ENCODE measurements at places on chromosomes 3 and 15. TPM values are rescaled to one million over a fixed set of nuclear protein-coding genes. Genes with fewer than 3 reads are reported as not detected.

- H3K27ac ChIP-seq = no peak overlapping the region
- H3K4me3 ChIP-seq = no peak overlapping the region
Measured at GRCh38 chr3:106452096-106452495, 583.3 kb upstream of the CBLB start.

- no peaks in the 10 kb centered on the region for H3K27me3 ChIP-seq
- no peaks in the 10 kb centered on the region for H3K36me3 ChIP-seq
- H3K4me3 ChIP-seq = no peak overlapping the region
- no peak overlapping the region for H3K27ac ChIP-seq
Measured at GRCh38 chr15:61195116-61196002, 33.7 kb downstream of the RORA start.

GRCh38 chr3:186693843-186694242 lies 23.3 kb upstream of the KNG1 start:
- no peak overlapping the region for H3K27ac ChIP-seq
- no peaks in the 10 kb centered on the region for H3K27me3 ChIP-seq
- no peaks in the 10 kb centered on the region for H3K4me1 ChIP-seq
- no peaks in the 10 kb centered on the region for H3K36me3 ChIP-seq
- H3K4me3 ChIP-seq = no peak overlapping the region

GRCh38 chr3:127784865-127785710 lies 37.2 kb downstream of the MGLL start:
- no peak overlapping the region for H3K4me3 ChIP-seq
- peak; percentile 71 for DNase-seq
- H3K27me3 ChIP-seq = no peaks in the 10 kb centered on the region
- peak overlapping the region; percentile 93 for H3K27ac ChIP-seq
- no peaks in the 10 kb centered on the region for H3K36me3 ChIP-seq

DNA sequence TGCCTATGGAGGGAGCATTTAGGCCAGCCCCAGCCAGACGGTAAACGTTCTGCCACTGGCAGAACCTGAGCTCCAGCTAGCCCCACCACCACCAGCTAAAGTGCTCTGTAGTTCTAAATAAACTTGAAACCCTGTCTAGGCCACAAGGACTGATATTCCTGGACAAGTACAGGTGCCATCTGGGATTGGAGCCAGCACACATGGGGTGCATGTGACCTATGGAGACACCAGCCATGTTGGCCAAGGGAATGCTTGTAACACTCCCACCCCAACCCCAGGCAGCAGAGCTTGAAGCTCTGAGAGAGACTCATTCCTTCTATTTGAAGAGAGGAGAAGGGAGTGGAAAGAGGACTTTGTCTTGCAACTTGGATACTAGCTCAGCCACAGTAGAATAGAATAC lies 284.5 kb upstream of the DCBLD2 start:
- no peak for DNase-seq
- no peaks in the 10 kb centered on the region for H3K27me3 ChIP-seq
- H3K27ac ChIP-seq = no peak overlapping the region
- H3K4me3 ChIP-seq = no peak overlapping the region
- no peaks in the 10 kb centered on the region for H3K36me3 ChIP-seq
- H3K4me1 ChIP-seq = no peaks in the 10 kb centered on the region

GRCh38 chr3:45691842-45692241 lies 2.6 kb downstream of the SACM1L start:
- peaks cover 55% of the 10 kb centered on the region for H3K4me1 ChIP-seq
- no peak overlapping the region for H3K4me3 ChIP-seq
- no peak for DNase-seq
- H3K27ac ChIP-seq = no peak overlapping the region
- H3K27me3 ChIP-seq = no peaks in the 10 kb centered on the region

- H3K4me1 ChIP-seq = peaks cover 26% of the 10 kb centered on the region
- H3K36me3 ChIP-seq = no peaks in the 10 kb centered on the region
- no peak overlapping the region for H3K4me3 ChIP-seq
- DNase-seq = no peak
Measured at GRCh38 chr15:52016316-52016715, 2.7 kb upstream of the MAPK6 start.

DNA sequence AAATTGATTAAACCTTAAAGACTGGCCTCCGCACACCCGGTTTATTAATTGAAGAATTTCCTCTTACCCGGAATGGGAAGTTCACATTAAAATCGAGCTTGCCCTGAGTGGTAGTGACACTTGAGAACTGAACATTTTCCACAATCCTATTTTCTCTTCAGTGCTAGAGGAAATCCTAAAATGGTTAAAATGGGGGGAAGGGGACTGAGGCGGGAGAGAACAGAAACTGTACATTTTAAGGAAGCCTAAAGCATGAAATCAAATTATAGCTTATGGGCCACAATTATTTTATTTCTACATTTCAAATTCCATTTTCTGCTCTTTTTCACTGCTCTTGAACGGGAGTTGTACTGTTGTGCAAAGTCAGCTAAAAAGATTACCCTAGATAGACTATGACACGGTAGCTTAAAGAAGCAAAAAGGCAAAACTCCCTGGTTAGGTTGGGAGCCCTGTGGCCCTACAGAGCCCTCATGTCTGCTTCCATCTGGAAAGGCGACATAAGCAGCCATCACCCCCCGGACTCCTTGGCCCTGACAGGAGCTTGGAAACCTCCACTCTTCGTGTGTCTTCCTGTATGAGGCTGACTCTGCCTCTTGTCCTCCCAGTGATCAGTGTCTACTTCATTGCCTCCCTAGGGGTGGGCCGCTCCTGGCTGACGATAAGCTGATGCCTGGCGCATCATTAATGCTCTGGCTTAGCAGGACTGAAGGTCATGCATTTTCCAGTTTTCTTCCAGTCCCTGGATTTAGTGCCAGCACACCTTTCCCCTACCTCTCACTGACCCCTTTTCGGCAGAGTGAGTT lies 79.3 kb downstream of the EEFSEC start:
- no peak overlapping the region for H3K4me3 ChIP-seq
- no peaks in the 10 kb centered on the region for H3K27me3 ChIP-seq
- peaks cover 27% of the 10 kb centered on the region for H3K4me1 ChIP-seq
- no peak for DNase-seq

GRCh38 chr15:67564968-67565345 lies 22.5 kb downstream of the MAP2K5 start:
- H3K4me3 ChIP-seq = no peak overlapping the region
- DNase-seq = no peak
- peaks cover 2% of the 10 kb centered on the region for H3K36me3 ChIP-seq
- H3K27me3 ChIP-seq = no peaks in the 10 kb centered on the region

DNA sequence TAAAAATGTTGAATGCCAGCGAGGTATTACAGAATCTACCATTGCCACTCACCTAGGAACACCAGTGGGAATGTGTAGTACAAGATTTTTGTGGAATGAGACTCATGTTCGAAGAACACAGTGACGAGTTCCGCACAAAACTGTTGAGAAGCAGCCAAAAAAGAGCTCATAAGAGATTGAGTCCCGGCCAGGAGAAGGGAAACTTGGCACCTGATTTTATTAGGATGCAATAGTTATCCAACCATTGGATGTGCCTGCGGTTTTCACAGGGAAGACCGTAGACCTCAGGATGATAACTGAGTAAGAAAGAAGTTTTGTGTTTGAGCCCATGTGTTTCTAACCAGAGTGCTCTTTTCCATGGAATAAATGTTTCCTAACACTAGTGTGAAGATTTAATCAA lies 88.9 kb downstream of the PTPRG start:
- DNase-seq = peak; percentile 93
- H3K27me3 ChIP-seq = no peaks in the 10 kb centered on the region
- no peak overlapping the region for H3K4me3 ChIP-seq
- peak overlapping the region; percentile 86 for H3K27ac ChIP-seq
- no peaks in the 10 kb centered on the region for H3K4me1 ChIP-seq
- H3K36me3 ChIP-seq = no peaks in the 10 kb centered on the region

- no peaks in the 10 kb centered on the region for H3K27me3 ChIP-seq
- H3K36me3 ChIP-seq = no peaks in the 10 kb centered on the region
- H3K27ac ChIP-seq = peak overlapping the region; percentile 95
- DNase-seq = no peak
Measured at GRCh38 chr15:73986055-73986775, 5.9 kb downstream of the STOML1 start.

GRCh38 chr3:46539443-46540005 lies 26.6 kb downstream of the LRRC2 start:
- H3K4me3 ChIP-seq = no peak overlapping the region
- no peak for DNase-seq
- H3K27ac ChIP-seq = no peak overlapping the region
- H3K4me1 ChIP-seq = no peaks in the 10 kb centered on the region
- H3K27me3 ChIP-seq = no peaks in the 10 kb centered on the region

DNA sequence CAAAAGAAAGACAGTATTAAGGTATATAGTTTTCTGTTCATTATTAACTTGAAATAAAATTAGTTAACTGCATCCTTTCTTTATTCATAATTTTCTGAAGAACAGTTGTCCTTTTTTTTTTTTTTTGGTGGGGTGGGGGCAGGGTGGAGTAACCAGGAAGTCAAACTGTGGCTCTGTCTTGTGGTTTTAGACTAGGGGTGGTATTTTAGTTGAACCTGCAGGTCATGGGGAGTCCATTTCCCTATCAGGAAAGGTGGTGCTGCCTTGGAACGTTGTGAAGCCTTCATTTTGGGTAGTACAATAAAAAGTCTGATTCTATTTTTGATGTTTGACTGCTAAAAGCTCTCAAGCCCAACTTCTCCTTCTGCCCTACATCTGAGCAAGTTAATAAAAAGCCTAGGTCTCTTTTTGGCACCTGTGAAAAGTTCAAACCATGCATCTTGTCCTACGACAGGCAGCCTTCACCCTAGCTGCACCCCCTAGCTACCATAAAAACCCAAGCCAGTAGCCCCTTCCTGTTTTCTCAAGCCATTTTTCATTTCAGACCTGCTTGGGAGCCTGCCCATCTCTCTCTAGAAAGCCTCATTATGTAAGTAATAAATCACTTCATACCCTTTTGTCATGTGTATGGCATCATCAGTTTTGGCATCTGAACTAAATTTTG lies 31.2 kb upstream of the RIOX2 start:
- no peaks in the 10 kb centered on the region for H3K27me3 ChIP-seq
- H3K27ac ChIP-seq = no peak overlapping the region
- no peak overlapping the region for H3K4me3 ChIP-seq
- H3K36me3 ChIP-seq = no peaks in the 10 kb centered on the region
- DNase-seq = no peak
- no peaks in the 10 kb centered on the region for H3K4me1 ChIP-seq

DNA sequence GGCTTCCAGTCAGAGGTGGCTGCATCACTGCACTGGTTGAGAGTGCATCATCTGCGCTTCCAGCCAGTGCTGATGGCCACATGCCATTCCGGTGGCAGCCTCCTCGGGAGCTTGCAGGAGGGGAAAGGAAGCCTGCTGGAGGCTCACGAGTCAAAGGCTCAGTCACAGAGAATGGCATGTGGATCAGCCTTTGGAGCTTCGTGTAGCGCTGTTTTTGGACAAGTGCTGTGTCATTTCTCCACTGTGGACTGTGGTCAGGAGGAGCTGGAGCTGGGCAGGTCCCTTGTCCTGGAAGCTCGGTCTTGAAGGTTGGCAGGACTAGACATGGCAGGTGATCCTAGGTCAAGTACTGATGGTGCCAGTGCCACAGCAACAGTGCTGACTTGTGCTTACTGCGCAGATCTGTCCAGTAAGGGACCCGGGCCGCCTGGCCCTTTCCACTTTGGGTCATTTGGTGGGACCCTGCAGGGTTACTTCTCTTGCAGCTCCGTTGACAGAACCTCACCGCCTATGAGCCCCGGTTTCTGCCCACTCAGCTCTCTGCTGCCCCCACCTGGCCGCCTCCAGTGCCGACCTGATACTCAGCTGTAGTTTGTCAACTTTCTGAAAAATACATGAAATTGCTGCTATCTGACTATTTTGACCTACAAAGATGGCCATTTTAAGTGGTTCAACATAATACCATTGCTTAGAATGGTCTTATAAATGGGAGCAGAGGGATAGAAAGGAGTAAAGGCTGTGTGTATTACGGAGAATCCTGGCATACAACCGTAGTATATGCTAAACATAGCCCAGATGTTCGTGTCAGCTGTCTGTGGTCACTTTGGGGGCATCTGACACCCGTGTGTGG lies 27.6 kb upstream of the TRPM1 start:
- peak; percentile 82 for DNase-seq
- no peak overlapping the region for H3K4me3 ChIP-seq
- H3K4me1 ChIP-seq = peaks cover 5% of the 10 kb centered on the region
- no peaks in the 10 kb centered on the region for H3K36me3 ChIP-seq

DNA sequence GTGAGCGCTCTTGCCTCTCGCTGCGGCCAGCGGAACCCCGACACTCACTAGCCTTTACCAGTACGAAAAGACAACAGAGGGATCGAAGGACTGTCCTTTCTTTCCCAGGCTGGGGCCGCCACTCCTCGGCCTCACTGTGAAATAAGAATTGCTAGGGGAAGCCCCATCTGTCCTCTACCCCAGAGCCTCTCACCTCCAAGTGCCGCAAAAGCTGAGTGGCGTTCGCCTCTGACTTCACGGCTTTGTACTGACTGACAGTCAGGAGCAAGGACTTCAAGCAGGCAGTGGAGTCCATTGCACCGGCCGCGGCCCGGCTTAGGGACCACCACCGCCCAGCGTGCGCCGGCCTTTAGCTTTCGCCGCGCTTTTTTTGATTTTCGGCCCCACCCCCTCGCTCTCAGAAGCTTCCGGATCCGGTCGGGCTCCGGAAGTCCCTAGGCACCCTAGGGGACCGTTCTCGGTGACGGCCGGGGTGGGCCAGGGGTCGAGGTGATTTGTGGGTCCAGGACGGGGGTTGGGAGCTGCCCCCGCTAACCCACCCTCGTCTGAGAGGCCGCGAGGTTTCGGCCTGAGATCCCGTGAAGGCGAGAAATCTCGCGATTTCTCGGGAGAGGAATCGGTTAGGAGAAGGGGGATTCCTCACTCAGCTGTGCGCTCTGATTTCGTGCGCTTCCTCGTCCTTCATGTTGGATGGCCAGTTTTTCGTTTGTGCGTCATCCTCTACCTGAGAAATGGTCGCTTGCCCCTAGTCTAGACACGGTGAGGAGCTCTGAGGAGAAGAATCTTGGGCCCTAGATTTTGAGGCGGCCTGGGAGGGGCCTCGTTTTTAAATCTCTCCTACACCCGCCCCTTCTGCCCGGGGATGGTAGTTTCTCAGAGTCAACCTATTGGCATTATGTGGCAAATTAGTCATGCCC lies at the start of the genes CIP2A and DZIP3:
TSS of gene CIP2A (minus strand) at position 358 of the 917 bp plus-strand sequence. CDS start at position 295, 63 bp downstream.
TSS of gene DZIP3 (plus strand) at position 642 of the 917 bp plus-strand sequence. CDS start 15,685 bp downstream, outside the sequence.
- peak within 1 kb of the TSS; percentile 88 for H3K27ac ChIP-seq
- H3K27me3 ChIP-seq = no peaks in the 10 kb centered on the region
- peak within 1 kb of the TSS; percentile 56 for H3K4me3 ChIP-seq

DNA sequence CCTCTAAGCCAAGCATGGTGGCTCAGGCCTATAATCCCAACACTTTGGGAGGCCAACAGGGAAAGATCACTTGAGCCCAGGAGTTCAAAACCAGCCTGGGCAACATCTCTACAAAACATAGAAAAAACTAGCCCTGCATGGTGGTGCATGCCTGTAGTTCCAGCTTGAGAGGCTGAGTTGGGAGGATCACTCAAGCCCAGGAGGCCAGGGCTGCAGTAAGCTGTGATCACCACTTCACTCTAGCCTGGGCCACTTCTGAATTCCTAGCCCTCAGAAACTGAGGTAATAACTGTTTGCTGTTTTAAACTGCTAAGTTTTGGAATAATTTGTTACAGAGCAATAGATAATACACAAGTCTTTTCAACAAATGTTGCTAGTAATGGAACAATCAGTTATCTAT lies 16.4 kb downstream of the IP6K1 start:
- H3K4me1 ChIP-seq = no peaks in the 10 kb centered on the region
- H3K27ac ChIP-seq = no peak overlapping the region
- no peak overlapping the region for H3K4me3 ChIP-seq
- no peaks in the 10 kb centered on the region for H3K27me3 ChIP-seq
- peaks cover 10% of the 10 kb centered on the region for H3K36me3 ChIP-seq

- H3K27ac ChIP-seq = no peak overlapping the region
- H3K27me3 ChIP-seq = no peaks in the 10 kb centered on the region
- H3K36me3 ChIP-seq = no peaks in the 10 kb centered on the region
- DNase-seq = no peak
Measured at GRCh38 chr15:27427276-27427675, 456.3 kb downstream of the GABRG3 start.

Gene FGD5
- 6.4 TPM for total RNA-seq

Gene SAMMSON
- not detected for total RNA-seq

Gene FANCD2OS
- total RNA-seq = not detected

Gene SLC24A5
- total RNA-seq = not detected

Gene MYRIP
- total RNA-seq = 5.5 TPM

Gene GOLGA8Q
- 1.8 TPM for total RNA-seq

Gene KAT2B
- 40.2 TPM for total RNA-seq

All from sigmoid colon (tissue), 7 donors.